Hematopoietic multipotent progenitor cell treated with erythropoietin and hydrocortisone succinate and interleukin-3 and kit ligand, for 8 days (in vitro differentiated cells): ENCODE measurements at places on chromosomes 12 and 14.
A peak's percentile ranks its signal among the peaks of the same experiment; 100 is the strongest.

- DNase-seq: no peak
Measured at GRCh38 chr14:91841065-91841464, 26.3 kb downstream of the TC2N start.

DNA sequence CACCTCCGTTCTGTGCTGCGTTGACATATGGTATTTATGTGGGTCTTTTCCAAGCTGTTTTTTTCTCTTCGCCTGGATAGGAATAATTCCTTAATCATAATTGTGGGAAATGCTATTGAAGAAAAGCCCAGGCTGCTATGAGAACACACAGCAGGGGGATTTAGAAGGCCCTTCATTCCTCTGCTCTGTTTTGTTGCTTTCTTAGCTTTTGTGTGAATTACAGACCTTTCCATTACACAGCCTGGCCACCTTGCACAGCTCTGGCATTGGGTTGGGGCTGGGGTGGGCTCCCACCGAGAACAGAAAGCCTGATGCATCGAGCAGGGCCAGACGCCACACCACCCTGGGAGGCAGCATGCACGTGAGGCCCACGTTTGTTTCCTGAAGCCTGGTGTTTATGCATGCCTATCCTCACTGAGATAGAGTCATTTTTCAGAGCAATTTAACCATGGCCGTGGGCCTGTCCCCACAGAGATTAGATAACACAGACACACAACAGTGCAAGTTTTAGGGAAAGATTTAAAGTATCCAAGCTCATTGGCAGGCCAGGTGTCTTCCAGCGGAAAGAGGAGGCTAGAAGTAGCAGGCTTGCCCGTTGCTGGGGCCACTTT lies 287.6 kb upstream of the PWP1 start:
- DNase-seq: no peak

- DNase-seq: no peak
Measured at GRCh38 chr14:90894241-90894640, 78.0 kb upstream of the TTC7B start.

- DNase-seq: no peak
Measured at GRCh38 chr14:99758121-99758821, 34.9 kb upstream of the EML1 start.

DNA sequence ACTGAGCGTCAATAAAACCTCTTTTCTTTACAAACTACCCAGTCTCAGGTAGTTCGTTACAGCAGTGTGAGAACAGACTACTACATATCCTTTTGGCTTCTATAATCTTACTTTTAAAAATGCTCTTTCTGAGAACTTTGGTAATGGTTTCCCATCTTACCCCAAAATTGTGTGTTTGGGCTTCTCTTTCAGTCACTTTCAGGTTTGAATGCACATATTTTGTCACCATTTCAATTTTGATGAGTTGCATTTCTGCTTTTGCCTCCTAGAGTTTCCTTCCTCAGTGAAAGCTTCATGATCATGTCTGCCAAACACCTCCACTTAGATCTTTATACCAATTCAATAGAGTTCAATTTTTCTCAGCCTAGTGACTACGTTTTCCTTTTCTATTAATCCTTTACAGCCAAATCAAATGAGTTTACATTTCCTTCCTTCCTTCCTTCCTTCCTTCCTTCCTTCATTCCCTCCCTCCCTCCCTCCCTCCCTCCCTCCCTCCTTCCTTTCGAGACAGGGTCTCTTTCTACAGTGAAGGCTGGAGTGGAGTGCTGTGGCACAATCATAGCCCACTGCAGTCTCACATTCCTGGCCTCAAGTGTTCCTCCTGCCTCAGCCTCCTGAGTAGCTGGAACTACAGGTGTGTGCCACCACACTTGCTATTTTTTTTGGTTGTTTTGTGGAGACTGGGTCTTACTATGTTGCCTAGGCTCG lies 124.9 kb downstream of the BCAT1 start:
- no peak for DNase-seq

DNA sequence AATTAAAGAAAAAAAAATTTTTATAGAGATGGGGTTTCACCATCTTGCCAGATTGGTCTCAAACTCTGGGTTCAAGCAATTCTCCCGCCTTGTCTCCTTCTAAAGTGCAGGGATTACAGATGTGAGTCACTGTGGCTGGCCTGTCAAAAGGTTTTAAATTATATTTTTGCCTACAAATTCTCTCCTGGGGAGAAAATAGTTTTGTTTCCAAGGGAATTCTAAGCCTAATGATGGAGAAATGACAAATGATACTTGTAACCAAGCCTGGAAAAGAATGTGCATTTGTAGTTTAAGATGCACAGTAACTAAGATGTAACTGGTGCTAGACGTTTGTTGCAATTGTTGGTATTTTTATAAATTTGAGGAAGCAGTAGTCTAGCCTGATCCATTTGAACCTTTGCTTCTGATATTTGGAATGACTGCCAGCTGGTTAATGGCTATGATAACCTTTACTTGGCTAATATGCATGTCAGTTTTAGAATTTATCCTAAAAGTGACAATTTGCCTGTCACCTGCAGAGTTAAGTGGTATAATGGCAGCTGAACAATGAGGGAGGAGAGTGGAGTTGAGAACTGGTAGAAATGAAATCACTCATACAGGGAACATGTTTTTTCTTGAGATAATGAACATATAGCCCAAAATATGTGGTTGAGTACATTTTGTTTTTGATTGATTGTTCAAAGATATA lies 148.0 kb downstream of the FUT8 start:
- no peak for DNase-seq

GRCh38 chr14:24710403-24711112 lies 76.6 kb upstream of the GZMB start:
- DNase-seq: peak; percentile 69

DNA sequence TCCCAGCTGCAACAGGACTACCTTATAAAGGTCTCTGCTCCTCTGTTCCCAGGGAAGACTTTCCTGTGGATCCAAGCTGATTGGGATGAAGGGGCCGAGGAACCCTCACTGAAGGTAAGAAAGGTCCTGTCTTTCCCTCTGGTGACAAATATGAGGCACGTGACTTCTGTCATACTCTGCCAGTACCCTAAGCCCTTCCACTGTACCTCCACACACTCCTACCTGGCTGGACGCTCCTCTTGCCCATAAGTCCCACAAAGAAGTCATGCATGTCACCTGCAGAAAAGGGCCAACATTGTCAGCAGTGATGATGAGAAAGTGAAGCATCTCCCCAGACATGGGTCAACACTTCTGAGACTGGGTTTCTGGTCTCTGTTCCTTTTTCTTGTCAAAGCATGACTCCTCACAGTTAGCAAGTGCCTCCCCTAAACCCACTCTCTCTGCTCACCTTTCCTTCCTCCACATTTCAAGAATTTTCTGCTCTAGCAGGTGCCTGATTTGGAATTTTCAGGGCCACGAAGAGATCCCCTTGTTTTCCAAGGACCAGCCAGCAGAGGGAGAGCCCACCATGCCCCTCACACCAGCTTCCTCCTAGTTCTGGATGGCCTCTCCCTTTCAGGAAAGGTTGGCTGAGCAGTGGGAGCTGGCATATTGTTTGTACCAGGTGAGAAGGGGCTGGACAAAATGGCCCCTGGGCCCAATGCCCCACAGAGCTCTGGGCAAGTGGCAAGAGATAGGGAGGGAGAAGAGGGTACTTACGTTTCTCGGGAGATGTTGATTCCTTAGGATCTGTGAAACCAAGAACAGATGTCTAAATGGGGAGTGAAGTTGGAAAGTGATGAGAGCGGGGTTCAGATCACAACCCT lies 3.5 kb downstream of the TAC3 start:
- no peak for DNase-seq

- no peak for DNase-seq
Measured at GRCh38 chr12:47992776-47993175, 11.5 kb downstream of the COL2A1 start.

- no peak for DNase-seq
Measured at GRCh38 chr12:131249246-131250027, 295.7 kb downstream of the ADGRD1 start.

- no peak for DNase-seq
Measured at GRCh38 chr12:2453761-2454090, 341.0 kb upstream of the FKBP4 start.

DNA sequence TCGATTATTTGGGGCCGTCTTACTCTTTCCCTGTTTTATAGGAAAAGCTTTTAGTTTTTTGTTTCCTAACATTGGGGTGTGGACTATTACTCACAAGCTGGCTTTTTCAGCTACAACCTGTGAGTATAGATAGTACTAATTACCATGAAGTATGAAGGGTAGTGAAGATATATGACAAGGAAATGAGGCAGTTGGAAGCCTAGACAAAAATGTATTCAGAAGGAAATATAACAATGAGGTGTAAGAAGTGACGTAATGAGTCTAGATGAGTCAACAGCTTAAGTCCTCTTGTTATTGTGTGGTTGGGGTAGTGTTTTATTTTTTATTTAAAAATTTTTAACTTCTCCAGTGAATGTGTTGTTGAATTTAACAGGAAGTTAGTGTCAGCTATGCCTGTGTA lies 804.5 kb downstream of the NRXN3 start:
- no peak for DNase-seq

DNA sequence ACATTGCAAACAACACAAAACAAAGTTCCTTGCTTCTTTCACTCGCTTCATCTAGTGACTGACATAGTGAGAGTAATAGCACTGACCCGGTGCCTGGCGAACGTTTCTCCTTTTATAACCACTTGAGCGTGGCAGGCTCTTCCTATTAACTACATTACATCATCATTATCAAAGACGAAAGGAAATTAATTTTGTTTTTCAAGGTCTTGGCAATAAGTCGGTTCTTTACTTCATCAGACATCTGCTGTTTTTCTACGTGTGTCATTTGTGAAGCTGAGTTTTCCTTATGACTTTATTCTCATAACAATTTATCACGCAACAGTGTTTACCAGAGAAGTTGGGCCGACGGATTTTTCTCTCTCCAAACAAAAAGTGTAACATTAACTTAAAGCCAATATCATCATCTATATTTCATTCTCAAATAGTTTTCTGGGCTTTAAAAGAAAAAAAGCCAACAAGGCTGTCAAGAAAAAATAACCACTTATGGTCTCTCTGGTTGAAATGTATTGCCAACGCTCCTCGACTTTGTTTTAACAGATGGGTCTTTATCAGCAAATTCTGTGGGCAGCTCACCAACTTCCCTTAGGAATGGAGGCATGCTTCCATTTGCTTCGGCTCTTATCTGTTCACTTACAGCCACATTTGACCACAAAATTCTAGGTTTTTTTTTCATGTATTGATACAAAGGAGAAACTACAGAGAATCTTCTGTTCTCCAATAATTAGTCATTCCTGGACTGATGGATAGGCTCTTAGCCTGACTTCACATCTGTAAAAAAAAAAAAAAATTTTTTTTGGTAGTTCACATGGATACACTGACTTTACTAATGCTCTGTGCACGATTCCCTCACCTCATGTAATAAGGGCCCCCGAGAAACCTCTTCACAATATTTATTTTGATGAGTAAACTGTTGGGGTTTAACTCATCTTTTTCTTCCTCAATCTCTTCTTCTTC lies 97.1 kb upstream of the CDKN3 start:
- DNase-seq: no peak

GRCh38 chr12:71871116-71871515 lies 31.6 kb downstream of the TBC1D15 start:
- no peak for DNase-seq

- no peak for DNase-seq
Measured at GRCh38 chr12:131056626-131057025, 102.9 kb downstream of the ADGRD1 start.

GRCh38 chr12:120346681-120347080 lies 19.1 kb upstream of the PLA2G1B start:
- no peak for DNase-seq

- no peak for DNase-seq
Measured at GRCh38 chr14:105195522-105196264, 14.6 kb upstream of the NUDT14 start.

GRCh38 chr12:57381693-57382220 lies 49.1 kb downstream of the R3HDM2 start:
- DNase-seq: no peak

GRCh38 chr14:21891921-21892320 lies 218.3 kb upstream of the OR4E1 start:
- no peak for DNase-seq

DNA sequence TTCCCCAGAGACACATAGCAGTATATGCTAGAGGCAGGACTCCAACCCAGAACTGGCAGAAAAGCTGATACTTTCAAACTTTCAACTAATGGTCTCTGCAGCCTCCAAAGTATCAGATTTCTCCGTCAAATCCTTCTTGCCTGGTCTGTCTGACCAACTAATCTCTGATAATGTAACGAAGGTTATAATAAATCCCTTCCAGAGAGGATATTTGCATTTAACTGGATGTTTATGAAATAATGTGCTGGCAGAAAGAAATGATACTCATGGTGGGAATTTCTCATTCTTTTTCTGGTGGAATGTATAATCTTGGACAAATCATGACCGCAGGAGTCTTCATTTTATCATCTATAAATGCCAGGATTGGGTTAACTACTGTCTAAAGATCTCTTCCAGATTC lies 860.3 kb downstream of the DIO2 start:
- no peak for DNase-seq

DNA sequence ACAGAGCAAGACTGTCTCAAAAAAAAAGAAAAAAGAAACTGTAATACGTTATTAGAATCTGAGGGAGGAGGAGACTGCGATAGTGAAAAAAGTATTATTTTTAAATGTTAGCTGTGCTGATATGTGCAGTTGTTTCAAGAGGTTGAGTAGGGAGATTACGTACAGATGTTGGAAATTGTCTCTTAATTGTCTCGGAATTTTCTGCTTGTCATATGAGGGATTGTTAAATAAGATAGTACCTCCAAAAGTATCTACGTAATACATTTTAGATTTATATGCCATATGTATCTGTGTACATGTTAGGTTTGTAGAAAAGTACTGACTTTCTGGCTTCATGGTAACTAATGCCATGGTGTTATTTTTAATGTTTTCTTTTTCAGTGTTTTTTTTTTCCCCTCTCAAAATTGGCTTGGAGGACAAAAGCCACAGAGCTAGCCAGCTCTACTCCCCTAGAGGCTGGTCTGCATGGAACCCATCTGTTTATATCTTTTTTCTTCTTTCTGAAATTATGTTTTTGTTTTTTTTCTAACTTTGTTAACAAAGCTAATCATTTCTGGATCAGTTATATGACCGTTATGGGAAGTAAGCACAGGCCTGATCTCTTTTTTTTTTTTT lies 3.4 kb downstream of the RIMKLB start:
- DNase-seq: no peak

GRCh38 chr12:85865890-85866289 lies 8.2 kb upstream of the NTS start:
- DNase-seq: no peak

DNA sequence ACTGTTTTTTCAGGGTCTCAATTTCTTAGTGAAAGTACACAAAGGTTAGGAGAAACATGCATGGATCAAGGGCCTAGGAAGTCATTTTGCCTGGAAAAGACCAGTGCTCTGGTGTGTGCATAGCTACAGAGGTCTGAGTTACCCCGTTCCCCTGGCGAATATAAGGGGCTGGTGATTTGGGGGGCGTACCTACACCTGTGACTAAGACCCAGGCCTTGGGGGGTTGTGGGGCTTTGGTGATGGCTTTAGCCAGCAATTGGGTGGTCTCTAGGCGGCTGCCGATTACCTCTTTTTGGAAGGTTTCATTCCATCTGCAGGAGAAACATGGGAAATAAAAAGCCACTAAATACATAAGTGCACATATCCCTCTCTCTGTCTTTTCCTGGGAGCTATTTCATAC lies 1.1 kb downstream of the SDR39U1 start:
- no peak for DNase-seq
